Activated T-helper 9 cell treated with anti-CD3 and anti-CD28 coated beads, Interleukin-2, amount 50 U/mL, for 16 hours (primary cell): ENCODE measurements at places on chromosomes 2 and 18.

DNA sequence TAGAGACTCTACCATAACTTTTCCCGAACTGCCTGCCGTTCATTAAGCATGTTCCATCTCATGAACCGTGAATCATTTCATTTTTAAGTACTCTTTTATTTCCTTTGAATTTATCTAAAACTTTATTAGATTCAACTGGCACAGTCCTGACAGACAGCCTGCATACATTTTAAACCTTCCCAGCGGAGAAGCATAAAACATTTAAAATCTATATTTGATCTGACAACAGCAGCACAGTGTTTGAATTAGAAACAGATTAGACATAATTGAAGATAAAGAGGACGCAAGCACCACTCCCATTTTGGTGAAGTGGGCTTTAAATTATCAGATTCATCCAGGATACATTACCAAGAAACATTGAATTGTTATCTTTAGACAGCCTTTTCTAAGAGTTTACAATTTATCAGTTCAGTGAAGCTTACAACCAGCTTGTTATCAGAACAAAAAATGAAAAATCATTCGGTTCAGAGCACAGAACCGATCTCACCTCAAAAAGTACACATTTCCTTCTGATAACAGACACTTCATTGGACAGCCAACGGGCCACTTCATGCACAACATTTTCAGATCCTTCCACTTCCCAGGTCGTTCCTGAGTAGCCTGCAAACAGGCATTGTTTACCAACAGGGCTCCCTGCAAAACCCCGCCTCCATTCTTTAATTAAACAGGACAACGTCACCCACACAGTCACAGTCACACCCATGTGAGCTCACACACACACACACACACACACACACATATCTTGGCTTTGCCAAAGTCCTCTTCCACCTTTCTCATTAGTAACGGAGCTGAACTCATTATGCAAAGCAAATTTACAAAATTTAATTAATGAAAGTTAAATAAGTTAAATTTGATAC lies 171.2 kb downstream of the SP3 start:
- DNase-seq, result no peak

DNA sequence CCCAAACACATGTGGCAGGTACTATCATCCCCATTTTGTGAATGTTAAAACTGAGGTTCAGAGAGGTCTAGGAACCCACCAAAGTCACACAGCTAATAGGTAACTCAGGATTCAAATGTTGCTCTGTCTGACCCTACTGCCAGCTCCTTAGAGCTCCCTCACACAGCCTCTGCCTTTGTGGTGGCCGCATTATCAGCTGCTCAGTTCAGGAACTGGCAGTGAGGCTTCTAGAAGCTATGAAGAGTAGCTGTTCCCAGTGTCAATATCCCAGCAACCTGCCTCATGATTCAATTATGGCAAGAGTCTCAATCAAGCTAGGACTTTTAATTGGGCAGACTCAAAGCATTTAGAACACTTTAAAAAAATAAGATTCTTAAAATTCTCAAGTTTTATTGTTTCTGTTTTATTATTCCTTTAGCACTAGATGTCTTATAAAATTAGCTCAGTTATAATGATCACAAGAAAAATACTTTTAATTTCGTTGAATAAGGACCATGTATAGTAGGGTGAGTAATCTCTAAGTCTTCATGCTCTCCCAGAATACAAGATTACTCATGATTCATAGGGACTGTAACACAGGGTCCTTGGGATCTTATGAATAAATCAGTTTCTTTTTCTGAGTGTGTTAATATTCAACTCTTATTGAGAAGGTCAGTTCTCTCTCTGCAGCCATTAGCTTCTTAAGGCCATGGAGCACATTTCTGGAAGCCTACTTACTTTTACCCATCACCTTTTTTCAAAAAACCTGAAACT lies 342.7 kb downstream of the RND3 start:
- no peak for DNase-seq

- DNase-seq, result no peak
Observed at GRCh38 chr2:159149747-159150146, 136.8 kb downstream of the WDSUB1 start.

- no peak for DNase-seq
Observed at GRCh38 chr18:49656073-49656692, 94.3 kb downstream of the LIPG start.

- no peak for DNase-seq
Observed at GRCh38 chr2:237210763-237211162, 125.1 kb downstream of the COPS8 start.

DNA sequence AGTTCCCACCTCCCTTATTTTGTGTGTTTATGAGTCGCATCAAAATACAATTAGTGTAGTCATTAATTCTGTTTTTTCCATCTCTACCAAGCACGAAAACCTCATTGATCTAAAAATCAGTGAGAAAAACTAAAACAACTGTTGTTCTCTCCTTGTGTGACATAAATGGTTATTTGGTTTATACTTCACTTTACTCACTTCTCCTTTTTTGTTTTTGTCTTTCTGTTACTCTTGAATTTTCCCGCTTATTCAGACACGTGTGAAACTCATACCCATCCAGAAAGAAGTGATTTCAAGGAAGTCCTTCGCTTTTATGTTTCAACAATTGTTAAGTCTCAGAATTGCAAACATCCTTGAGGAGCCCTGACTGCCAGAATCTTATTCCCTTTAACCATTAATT lies 121.6 kb downstream of the EML6 start:
- DNase-seq, result no peak

GRCh38 chr18:53148123-53148522 lies 808.1 kb downstream of the DCC start:
- DNase-seq, result no peak

DNA sequence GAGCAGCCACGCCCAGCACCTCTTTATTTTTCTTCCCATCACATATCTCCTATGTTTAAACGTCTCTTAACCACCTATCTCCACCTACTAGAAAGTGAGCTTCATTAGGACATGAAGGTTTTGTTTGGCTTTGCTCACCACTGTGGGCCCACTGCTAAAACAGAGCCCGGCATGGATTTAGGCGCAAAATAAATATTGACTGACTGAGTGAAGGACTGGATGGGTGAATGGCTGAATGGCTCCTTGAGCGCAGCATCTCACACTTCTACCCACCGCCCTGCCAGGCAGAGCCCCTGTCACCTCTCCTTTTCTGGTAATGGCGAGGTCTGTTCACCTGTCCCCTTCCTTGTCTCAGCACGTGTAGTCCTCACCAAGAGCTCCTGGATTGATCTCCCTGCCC lies 10.1 kb downstream of the CAPG start:
- no peak for DNase-seq

- DNase-seq, result no peak
Observed at GRCh38 chr2:60962528-60962927, 55.0 kb upstream of the PEX13 start.

- no peak for DNase-seq
Observed at GRCh38 chr2:3146175-3146574, 231.4 kb downstream of the EIPR1 start.

- no peak for DNase-seq
Observed at GRCh38 chr18:56298935-56299334, 339.5 kb downstream of the TXNL1 start.

DNA sequence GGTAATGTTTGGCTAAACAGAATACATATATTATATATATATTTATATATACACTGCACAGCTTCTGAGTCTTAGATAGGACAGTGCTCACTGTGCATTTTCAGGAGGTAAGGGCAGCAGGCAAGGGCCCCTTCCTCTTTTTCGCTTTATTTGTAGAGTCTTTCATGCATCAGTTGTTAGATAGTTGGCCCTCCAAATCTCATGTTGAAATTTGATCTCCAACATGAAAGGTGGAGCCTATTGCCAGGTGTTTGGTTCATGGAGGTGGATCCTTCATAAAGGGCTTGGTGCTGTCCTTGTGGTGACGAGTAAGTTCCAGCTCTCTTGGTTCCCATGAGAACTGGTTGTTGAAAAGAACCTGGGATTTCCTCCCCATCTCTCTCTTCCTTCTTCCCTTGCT lies 48.1 kb downstream of the TSN start:
- DNase-seq, result no peak

GRCh38 chr2:19617257-19617848 lies 258.9 kb upstream of the OSR1 start:
- no peak for DNase-seq

DNA sequence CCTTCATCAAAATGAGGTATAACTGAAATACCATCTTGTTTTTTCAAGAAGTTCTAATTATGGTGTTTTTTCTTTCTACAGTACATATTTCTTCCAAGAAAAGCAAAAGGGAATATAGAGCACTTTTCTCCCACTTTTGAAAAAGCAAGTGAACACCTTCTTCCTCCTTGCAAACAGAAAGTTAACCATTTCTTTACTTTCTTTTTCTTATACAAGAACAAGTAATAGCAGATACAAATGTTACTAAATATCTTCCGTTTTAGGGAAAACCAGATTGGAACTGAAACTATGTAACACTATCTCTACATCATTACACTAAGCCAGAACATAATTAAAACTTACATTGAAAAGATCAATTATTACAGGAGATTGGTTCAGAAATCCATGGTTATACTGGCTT lies 44.0 kb downstream of the COBLL1 start:
- DNase-seq, result no peak

DNA sequence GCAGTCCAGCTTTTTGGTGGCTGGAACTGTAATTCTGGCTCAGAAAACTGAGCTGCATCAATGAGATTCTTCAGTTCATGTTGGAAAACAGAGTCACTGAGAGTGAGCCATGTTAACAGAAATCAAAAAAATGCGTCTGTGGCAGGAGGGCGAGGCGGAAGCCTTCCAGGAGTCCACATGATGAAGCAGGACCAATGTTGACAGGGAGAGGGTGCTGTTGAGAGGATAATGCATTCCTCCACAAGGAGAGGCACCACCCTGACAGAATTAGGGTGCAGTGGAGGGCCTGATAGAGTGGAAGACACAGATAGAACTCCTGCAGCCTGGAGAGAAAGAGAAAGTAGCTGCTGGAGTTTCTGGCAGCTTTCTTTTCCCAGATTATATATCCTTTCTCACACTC lies 111.5 kb downstream of the MGAT5 start:
- no peak for DNase-seq

DNA sequence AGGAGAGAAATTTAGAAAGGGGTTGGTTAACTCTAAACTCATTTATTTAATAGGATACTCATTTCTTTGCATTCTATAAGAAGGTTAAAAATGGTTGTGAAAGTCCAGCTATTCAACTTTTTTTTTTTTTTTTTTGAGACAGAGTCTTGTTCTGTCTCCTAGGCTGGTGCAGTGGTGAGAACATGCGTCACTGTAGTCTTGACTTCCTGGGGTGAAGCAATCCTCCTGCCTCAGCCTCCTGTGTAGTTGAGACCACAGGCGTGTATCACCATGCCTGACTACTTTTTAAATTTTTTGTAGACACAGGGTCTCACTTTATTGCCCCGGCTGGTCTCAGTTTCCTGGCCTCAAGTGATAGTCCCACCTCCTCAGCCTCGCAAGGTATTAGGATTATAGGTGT lies 11.9 kb downstream of the ELP2 start:
- no peak for DNase-seq

DNA sequence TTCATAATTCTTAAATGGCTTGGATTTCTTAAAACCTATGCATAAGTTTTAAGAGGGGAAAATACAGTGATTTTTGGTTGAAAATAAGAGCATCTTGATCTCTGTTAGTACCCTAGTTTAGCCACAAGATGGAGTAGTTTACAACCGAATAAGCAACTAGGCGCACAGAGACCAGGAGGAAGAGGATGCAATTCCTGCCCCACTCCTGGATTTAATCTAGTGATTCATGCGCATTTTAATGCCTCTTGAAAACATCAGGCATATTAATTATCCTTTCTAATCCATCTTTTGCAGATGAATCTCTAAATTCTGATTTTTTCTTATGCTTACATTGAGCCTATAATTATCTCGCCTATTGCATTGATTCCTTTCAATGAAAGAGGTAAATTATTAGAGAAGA lies 76.7 kb downstream of the MRPS9 start:
- no peak for DNase-seq

DNA sequence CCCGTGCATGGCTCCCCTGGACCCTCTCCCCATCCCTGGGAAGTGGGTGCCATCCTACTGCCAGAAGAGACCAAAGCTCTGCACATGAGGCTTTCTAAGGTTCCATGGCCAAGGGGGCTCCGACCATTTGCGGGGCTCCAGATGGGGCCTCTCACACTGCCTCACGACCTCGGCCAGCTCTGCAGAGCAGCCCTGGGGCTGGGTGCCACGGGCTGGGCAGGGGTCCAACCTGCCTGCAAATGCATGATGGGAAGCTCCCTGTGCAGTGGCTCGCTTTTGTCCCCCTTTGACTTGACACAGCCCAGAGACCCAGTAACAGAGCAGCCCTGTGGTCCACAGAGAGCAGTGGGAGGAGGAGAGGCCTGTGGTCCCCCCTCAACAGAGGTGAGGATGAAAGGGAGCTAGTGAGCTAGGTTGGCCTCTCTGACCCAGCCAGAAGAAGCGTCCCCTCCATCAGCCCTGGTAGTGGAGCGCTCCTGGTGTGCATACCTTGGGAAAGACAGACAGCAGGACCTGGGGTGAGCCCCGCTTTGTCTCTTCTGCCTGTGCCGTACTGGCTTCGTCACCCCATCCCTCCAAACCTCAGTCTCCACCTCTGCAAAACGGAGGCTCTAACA lies 174.1 kb downstream of the DDX1 start:
- DNase-seq, result no peak

DNA sequence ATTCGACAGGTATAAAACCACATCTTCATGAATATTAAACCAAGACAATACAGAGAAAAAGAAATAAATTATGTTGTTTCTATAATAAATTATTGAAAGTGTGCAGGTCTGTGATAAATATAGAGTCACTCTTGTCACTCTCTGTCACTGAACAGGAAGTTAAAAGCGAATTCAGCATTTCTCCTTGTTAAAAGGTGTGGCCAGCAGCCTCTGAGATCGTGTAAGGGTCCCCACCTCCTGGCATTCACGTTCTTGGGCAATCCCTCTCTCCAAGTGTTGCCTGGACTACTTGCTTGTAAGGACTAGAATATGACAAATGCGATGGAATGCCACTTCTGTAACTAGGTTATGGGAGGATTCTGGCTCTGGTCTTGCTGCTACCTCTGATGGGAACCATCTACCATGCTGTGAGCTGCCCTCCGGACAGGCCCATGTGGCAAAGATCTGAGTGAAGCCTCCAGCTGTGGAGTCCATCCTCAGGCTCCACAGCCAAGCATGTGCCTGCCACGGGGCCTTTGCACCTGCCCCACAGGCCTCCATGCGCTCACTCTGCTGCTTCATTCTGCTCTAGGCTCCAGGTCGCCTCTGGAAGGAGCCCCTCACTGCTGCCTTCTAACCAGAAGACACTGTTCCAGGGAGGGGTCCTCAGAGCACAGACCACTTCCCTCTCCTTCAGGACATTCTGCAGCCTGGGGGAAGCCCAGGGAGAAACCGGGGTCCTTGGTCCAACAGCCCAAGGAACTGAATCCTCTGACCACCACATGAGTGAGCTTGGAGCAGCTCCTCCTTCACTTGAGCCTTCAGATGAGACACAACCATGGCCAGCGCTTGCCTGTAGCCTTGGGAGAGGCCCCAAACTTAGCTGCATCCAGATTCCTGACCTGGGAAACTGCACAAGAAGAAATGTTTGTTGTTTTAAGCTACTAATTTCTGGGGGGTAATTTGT lies 202.9 kb upstream of the HDAC4 start:
- no peak for DNase-seq

GRCh38 chr2:31033032-31033431 lies 105.2 kb downstream of the GALNT14 start:
- no peak for DNase-seq

GRCh38 chr2:100222844-100223243 lies 80.5 kb upstream of the AFF3 start:
- DNase-seq, result no peak

GRCh38 chr2:219247678-219248642 lies 2.7 kb downstream of the STK16 start:
- DNase-seq, result peak; percentile 43

GRCh38 chr18:12839526-12840196 lies 44.4 kb downstream of the PTPN2 start:
- DNase-seq, result no peak

- DNase-seq, result no peak
Observed at GRCh38 chr2:231384970-231385369, 10.5 kb upstream of the B3GNT7 start.
